ENCODE measurements at places on chromosomes 6 and 20.

- DNase-seq: no peak
Measured at GRCh38 chr20:61280217-61280980, 28.3 kb downstream of the CDH4 start.

GRCh38 chr20:62703853-62704228 lies 4.8 kb upstream of the NTSR1 start:
- no peak for DNase-seq

GRCh38 chr20:48827855-48828733 lies at the start of gene PREX1:
Gene PREX1 (minus strand): TSS chr20:48827999. CDS start chr20:48827860, 139 bp downstream.
- peak; percentile 79 for DNase-seq

GRCh38 chr20:6502219-6502618 lies 265.3 kb upstream of the BMP2 start:
- DNase-seq: no peak

DNA sequence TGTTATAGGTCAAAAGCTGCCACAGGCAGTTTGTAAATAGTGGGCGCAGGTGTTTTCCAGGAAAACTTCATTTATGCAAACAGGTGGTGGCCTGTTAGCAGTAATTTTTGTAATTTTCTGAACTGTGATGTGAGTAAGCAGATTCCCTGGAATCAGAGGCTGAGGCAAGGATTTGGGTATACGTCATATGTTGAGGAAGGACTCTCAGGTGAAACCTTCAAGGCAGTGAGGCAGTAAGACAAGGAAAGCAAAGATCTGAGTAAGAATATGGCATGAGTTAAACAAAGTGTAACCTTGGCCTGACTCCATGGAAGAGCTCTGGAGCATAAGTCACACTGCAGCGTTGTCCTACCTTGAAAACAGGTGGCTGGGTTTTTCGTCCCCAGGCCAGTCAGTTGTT lies 291.1 kb upstream of the BTBD3 start:
- DNase-seq: no peak

Data from stimulated activated CD8-positive, alpha-beta memory T cell treated with anti-CD3 and anti-CD28 coated beads, Interleukin-2, amount 100 ng/mL, for 1 hour (primary cell).